ENCODE measurements at places on chromosomes 1 and 21. TPM values are rescaled to one million over a fixed set of nuclear protein-coding genes. Genes with fewer than 3 reads are reported as not detected.

NRIP1 gene
- total RNA-seq, result 132 TPM

VPS45 gene
- 83.2 TPM for total RNA-seq

RAB7B gene
- 5.3 TPM for total RNA-seq

C1orf115 gene
- total RNA-seq, result 14.3 TPM

S100A3 gene
- 1.0 TPM for total RNA-seq

GBP3 gene
- total RNA-seq, result 5.4 TPM

SPRR2E gene
- not detected for total RNA-seq

GBP6 gene
- total RNA-seq, result 0.38 TPM

TNFRSF9 gene
- not detected for total RNA-seq

SMIM34 gene
- not detected for total RNA-seq

CASQ2 gene
- total RNA-seq, result 65.9 TPM

LY9 gene
- 0.71 TPM for total RNA-seq

TNFRSF14 gene
- 50.0 TPM for total RNA-seq

FMO4 gene
- total RNA-seq, result 5.7 TPM

TMEM82 gene
- total RNA-seq, result not detected

DNMT3L gene
- 0.27 TPM for total RNA-seq

GNG4 gene
- total RNA-seq, result 9.9 TPM

OR6N1 gene
- not detected for total RNA-seq

PADI1 gene
- 0.33 TPM for total RNA-seq

DYNLT5 gene
- 4.6 TPM for total RNA-seq

PRELP gene
- 12.8 TPM for total RNA-seq

HMGCL gene
- 31.6 TPM for total RNA-seq

AMY1B gene
- not detected for total RNA-seq

KIF14 gene
- 4.3 TPM for total RNA-seq

LIN28A gene
- not detected for total RNA-seq

MYBPH gene
- 4.5 TPM for total RNA-seq

SPATA45 gene
- not detected for total RNA-seq

TEDDM1 gene
- total RNA-seq, result not detected
